Lower lobe of right lung (tissue), 2 donors: ENCODE measurements at places on chromosomes 11 and 22. TPM values are rescaled to one million over a fixed set of nuclear protein-coding genes. Genes with fewer than 3 reads are reported as not detected.

DNA sequence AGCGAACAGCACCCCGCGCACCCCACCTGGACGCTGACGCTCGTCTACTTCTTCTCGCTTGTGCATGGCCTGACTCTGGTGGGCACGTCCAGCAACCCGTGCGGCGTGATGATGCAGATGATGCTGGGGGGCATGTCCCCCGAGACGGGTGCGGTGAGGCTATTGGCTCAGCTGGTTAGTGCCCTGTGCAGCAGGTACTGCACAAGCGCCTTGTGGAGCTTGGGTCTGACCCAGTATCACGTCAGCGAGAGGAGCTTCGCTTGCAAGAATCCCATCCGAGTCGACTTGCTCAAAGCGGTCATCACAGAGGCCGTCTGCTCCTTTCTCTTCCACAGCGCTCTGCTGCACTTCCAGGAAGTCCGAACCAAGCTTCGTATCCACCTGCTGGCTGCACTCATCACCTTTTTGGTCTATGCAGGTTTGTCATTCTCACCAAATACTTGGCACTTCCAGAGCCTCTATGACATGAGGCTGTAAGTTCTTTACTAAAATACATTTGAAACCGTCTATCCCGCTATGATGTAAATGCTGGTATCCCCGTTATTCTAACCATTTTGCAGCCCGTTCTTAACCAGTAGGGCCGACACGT, 535 bp downstream of the AQP11 start:
- DNase-seq, result no peak

DNA sequence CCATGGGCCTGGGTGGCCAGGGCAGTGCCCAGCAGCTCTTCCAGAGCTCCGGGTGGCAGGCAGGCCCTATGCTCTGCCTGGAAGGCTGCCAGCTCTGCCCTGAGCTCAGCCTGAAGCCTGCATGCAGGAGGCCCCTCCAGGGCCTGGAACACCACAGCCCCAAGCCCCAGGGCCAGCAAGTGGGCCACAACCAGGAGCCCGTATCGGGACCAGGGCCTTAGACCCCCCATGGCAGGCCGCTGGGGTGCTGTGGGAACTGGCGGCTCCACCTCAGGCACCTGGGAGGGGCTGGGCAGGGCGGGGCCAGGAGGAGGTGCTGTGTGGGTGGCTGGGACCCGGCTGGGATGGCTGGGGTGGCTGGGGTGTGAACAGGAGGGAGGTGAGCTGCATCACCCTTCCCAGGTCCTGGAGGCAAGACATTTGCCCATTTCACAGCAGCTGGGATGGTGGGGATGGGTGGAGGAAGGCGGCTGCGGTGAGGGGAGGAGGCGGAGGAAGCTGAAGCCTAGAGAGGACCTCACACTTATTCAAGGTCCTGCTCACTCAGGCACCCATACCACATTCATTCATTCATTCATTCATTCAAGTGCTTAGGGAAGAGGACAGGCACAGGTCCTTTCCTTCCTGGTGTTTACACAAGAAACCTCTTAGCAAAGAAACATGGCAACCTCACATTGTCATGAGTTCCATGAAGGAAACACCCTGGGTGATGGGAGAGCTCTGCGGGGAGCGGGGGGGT, at the start of gene KCNK7:
TSS of gene KCNK7 (minus strand) at position 258 of the 739 bp plus-strand sequence. CDS start at position 230, 28 bp downstream.
- DNase-seq, result no peak

GRCh38 chr11:29282088-29282487, 734.7 kb downstream of the KCNA4 start:
- DNase-seq, result no peak

The MCM5 gene
- 25.7 TPM for total RNA-seq

The HMOX1 gene
- total RNA-seq, result 68.3 TPM

GRCh38 chr11:107769189-107769588, 57.3 kb upstream of the SLN start:
- no peak for DNase-seq

- DNase-seq, result no peak
Observed at GRCh38 chr11:8610532-8611116, 16.6 kb upstream of the STK33 start.

DNA sequence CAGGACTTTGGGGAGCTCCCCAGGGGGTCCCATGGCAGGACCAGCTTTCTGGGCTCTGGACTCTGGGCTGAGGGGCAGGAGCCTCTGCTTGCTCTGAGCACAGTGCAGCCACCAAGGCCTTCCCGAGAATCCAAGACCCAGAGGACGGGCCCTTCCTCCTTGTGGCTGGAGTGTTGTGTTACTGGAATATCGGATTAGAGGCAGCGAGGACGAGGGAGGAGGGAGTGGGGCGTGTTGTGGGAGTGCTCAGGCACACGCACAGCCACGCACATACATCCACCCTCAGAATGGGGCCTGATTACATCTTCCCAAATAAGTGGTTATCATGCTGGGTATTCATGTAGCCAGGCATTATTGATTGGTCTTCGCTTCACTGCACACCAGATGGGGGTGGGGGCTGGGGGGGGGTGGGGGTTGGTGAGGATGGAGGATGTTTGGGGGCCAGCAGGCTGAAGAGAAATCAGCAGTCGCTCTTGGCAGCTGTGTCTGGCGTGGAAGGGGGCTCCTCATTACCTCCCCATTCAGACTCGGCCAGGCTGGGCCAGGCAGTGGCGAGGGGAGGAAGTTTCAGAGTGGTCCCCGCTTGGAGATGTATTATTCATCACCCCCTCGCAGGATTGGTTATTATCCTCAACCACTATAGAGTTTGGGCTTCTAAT, 120.9 kb downstream of the ST3GAL4 start:
- no peak for DNase-seq

- no peak for DNase-seq
Observed at GRCh38 chr11:2974272-2974671, 17.9 kb downstream of the NAP1L4 start.

DNA sequence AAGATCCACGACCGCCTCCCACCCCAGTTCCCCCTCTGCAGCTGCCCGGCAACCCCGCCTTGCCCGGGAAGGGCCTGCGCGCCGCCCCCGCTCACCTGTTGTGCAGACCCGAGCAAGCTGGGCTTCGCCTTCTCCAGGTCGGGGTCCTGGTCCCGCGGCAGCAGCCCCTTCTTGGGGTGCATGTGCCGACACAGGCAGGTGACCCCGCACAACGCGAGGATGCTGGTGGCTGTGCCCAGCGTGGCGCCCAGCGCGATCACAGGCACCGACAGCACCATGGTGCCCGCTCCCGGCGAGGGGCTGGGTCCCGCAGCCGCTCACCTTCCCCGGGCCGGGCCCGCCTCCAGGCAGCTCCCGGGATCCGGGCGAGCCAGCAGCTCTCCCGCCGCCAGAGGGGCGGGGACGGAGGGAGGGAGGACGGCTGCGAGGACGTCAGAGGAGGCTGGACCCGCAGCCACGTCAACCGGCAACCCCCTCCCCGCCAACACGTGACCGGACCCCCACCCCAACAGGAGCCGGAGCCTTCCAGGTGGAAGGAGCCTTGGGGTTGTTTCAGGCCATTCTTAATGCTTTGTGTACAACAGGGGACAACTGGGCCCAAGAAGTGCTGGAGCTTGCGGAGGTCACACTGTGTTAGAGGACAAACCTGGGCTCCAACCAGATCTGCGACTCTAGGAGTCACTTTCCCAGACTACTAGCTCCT, at the start of gene SYT13:
TSS of gene SYT13 (minus strand) at position 412 of the 703 bp plus-strand sequence. CDS start at position 278, 134 bp downstream.
- DNase-seq, result no peak

GRCh38 chr11:126673319-126673718, 317.8 kb downstream of the ST3GAL4 start:
- DNase-seq, result no peak

DNA sequence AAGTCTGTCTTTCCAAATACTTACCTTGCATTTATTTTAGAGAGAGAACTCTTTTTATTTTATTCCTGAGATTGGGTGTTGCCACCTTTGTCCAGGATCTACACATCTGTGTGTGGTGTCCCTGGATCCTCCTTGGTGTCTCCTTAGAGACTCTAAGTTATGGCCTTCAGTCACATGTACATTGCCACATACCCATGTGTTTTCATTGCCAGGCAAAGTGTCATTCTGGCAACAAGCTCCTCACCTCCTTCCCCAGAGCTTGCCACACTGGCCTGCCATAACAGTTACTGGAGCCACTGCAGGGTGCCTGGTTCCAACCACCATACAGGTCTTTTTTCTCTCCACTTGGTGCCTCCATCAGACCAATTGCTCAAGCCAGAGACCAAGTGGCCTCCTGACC, 379.7 kb downstream of the NTM start:
- DNase-seq, result no peak

DNA sequence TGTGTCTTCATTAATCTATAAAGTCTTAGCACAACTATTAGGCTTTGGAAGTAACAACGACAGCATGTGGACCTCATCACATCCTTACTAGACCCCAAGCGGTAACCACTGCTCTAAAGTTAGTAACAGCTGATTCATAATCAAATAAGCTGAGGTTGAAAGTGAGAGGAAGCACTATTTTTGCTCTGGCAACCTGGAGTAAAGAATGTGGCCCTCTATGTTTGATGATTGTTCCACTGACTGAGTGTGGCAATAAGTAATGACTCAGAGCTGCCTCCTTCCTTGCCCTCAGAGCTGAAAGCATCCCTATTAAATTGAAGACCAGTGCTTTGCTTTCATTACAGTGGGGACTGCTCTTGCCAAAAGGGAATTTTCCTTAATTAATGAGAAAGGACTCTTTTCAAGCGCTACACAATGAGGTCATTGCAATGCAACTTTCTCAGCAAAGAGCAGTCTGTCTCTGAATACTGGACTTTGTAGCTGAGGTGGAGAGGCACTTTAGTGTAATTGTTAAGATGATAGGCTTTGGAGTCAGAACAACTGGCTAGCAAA, 906.1 kb upstream of the RAG2 start:
- no peak for DNase-seq

DNA sequence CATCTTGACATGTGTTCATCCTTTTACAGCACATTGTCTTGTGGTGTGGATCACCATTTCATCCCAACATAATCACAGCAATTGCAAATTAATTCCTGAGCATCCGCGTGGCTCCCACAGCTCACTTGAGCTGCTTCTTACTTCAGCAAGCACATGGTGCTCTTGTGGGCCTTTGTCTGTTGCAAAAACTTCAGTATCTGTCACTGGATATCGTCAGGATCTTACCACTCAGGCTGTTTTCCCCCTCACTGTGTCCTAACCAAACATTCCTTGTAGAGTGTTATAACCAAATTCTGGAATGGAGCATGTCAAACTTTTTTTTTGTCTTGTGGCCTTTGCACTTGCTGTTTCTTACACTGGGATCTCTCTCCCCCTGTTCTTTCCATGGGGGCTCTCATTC, 683.1 kb upstream of the ARHGAP42 start:
- no peak for DNase-seq
